ENCODE measurements at places on chromosomes 16 and 17.

GRCh38 chr17:10053782-10054540 lies 144.4 kb downstream of the GAS7 start:
- no peak for DNase-seq

- DNase-seq: no peak
Observed at GRCh38 chr16:50711862-50712559, 18.6 kb downstream of the NOD2 start.

DNA sequence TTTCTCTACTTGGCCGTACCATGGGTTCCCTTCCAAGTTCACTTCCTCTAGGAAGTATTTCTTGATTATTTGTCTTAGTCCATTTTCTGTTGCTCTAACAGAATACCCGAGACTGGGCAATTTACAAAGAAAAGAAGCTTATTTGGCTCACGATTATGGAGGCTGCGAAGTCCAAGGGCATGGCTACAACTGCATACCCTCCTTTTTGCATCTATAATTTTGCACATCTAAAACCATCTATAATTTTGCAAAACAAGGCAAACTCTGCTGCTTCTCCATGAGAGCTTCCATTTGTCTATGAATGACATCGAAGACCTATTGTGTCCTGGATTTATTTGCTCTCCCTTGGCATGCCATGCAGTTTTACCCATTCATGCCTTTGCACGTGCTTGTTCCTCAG lies 27.6 kb upstream of the RGS9 start:
- DNase-seq: no peak

- DNase-seq: no peak
Observed at GRCh38 chr16:50440991-50441390, 72.2 kb upstream of the BRD7 start.

DNA sequence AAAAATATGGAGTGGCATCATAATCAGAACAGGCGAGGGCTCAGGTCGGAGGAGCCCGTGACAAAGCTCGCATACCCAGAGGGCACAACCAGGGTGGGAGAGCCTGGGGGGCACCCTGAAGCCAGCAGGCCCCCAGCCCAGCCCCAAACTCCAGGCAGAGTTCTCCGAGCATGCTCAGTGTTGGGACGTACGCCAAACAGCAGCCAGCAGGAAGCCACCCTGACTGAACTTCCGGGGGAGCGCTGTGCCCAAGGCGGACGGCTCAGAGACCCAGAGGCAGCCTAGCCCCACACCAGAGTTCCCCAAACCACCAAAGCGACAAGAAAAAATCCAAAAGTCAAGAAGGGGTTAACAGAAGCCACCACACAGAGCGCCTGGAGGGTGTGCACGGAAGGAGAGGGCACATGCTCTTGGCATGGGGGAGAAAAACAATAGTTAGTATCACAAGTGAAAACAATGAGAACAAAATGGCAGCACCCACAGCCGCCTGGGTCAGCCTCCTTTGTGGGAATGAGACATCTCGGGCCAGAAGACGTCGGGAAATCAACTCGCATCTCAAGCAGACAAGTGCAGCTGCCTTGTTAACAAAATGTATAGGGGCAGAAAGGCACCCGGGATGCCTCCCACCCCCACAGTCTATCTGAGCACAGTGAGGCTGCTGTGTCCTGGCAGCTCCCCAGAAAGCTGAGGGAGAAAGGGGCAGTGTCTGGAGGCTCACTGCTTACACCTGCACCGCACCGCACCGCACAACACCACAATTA lies 11.9 kb downstream of the EXOC7 start:
- no peak for DNase-seq

All from stimulated activated CD4-positive, alpha-beta T cell treated with anti-CD3 and anti-CD28 coated beads, Interleukin-1b, Interleukin-23, amount 100 ng/mL, for 24 hours (primary cell).